ENCODE measurements at places on chromosomes 16 and 17.

- DNase-seq = no peak
Measured at GRCh38 chr17:50682441-50682840, 25.3 kb downstream of the ANKRD40 start.

DNA sequence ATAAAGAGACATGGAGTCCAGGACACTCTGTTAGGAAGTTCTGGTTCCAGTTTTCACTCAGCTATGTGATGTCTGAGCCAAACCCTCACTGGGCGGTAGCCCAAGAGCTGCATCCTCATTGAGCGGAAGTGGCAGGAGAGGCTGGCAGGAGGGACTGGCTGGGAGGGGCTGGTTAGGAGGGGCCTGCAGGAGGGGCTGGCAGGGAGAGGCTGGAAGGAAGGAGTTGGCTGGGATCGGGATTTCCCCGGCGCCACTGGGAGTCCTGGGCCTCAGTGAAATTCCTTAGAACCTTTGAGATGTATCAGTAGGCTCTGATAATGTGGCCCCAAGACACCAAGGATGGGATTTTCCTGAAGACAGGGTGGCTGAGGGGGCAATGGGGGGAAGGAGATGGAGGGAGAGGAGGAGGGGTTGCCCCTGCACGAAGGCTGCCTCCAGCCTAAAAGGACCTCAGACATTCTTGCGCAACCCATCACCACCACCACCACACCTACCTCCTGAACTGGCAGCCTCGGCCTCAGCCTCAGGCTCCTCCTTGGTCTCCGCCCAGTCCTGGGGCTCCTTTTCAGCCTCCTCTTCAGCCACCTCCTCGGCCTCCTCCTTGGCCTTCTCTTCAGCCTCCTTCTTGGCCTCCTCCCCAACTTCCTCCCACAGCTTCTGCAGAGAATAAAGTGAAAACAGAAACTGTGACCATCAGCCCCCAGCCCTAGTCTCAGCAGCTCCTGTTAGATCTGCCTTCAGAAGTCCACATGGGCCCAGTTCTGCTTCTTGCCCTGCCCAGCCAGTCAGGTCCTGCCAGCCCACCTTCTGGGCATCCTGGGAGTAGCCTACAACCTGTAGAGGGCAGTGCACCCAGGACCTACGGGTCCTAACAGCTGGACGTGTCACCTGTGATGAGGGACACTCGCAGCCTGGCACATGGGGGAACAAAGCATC lies 31.7 kb downstream of the CNGB1 start:
- no peak for DNase-seq

DNA sequence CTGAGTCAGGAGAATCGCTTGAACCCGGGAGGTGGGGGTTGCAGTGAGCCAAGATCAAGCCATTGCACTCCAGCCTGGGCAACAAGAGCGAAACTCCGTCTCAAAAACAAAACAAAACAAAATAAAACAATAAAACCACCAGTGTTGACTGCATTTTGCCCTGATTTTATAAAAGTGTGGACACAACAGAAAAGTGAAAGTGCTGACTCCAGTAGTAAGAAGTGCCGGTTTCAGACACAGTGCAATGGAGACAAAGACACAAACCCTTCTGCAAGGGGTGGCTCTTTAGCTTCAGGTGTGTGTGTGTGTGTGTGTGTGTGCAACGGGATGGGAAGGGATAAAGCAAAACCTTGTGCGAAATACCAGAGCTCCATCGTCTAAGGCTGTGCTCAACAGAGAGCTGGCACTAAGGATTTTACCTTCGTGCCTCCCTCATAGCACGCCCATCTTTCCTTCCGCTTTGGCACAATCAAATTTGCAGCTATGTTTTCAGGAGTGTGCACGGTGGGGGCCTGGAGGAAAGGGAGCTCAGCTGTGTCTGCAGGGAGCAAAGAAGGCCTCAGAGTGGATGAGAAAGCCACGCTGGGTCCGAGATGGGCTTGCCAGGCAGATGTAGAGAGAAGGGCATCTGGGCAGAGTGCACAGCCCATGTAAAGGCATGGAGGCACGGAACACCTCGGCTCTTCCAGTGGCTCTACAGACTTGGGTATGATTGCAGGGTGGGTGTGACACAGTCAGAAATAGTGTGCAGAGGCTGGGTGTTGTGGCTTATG lies 15.5 kb downstream of the MXRA7 start:
- DNase-seq = no peak

DNA sequence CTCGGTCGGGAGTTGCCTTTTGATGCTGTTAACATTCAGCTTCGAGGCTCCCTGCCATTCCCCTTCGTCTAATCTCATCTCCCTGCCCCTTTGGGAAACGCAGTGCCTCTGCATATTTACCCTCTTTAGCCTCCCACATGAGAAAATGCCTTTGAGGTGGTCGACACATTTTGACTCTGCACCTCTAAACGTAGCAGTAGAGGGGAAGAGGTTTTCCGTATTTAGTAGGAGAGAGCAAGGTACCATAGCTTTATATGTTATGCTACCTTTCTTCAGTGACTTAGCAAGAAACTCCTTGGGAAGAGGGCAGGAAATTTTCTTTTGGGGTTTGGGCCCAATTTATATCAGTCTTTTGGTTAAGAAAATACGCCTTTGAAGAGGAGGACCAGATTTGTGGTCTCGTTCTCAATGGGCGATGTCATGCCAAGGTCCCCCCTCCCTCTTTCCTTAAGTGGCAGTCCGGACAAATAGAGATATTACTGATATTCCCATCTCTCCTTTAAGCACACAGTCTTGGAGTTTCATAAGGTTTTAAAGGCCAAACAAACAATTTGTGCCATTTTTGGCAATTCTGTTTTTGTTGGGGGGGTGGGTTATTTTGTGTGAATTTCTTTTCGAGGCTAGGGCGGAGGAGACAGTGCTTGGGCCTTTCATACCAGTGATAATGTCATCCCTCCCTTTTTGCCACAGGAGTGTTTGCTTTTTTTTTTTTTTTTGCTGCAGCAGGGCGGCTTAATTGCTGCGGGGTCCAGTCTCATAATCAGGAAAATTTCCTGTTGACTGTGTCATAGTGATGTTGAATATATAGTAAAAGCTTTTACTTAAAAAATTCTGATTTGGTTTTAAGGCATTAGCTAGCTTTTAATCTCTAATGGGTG lies 1.5 kb downstream of the PAFAH1B1 start:
- no peak for DNase-seq

GRCh38 chr17:68356949-68357455 lies 65.7 kb downstream of the ARSG start:
- no peak for DNase-seq

DNA sequence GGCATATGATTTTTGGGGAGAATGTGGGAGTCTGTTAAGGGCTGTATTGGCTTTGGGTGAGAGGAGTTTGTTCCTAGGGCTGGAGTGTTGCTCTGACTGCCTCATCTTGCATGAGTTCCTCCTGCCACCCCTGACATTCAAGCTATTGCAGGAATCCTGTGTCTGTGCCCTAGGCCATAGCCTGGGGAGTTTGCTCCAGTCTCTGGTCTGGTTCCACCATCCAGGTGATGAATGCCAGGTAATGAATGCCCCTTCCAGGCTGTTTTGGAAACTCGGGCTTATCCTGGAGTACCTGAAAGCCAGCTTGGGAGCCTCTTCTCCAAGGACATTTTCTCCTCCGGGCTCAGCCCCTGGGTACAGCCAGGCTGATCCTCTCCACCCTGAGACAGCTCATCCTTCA lies 117.0 kb upstream of the IRX3 start:
- DNase-seq = no peak

DNA sequence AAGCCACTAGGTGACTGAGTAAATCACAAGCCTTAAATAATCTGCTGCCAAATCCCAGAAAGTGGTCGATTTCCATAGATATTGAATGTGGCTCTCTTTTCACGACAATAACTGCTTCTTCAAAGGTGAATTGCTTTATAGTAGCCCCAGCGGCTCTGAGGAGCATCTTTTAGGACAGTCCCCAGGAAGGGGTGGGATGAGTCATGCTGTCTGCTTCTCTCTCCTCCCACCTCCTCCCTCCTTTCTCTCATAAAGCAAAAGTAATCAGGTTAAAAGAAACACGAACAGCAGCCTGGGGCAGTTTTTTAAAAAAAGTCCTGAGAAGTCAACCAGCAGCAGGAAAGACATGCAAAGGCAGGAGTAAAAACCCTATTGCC lies 1.8 kb downstream of the KIAA0513 start:
- peak; percentile 49 for DNase-seq

DNA sequence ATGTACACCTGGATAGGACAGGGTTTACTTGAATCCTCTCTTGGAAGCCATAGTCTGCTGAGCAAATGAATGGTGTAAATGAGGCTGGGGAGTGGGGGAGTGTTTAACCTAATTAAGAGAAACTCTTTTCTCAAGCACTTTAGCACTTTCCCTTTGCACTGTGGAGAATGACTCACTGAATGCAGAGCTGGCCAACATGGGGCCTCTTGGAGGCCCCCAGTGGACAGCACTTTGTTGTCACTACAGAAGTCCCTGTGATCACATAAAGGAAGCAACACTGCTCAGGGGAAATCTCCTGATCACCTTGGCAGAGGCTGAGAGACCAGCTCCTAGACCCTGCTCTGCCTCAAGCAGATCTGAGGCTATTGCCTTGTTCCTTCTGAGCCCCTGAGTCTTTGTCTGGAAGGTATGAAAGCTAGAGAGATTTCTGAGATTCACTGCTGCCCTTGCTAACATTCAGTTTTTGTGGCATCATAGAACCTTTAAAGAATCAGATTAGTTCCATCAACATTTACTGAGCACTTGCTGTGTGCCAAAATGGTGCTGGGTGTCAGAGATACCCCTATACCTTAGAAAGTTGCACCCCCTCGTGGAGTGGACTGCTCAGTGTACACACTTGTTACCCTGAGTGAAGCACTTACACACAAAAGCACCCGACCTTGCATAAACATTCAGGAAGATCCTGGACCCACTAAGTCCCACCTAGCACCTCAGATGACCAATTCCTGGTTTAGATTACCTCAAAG lies 230.1 kb upstream of the CCL2 start:
- no peak for DNase-seq

GRCh38 chr17:58105093-58105492 lies 21.9 kb downstream of the DYNLL2 start:
- no peak for DNase-seq

GRCh38 chr17:38844261-38844757 lies 9.2 kb downstream of the RPL23 start:
- DNase-seq = no peak

- no peak for DNase-seq
Measured at GRCh38 chr17:71329310-71330098, 791.3 kb upstream of the SOX9 start.

GRCh38 chr16:89334050-89334449 lies 116.5 kb downstream of the ZNF778 start:
- no peak for DNase-seq

GRCh38 chr17:30930495-30930894 lies 8.8 kb downstream of the ADAP2 start:
- DNase-seq = no peak

DNA sequence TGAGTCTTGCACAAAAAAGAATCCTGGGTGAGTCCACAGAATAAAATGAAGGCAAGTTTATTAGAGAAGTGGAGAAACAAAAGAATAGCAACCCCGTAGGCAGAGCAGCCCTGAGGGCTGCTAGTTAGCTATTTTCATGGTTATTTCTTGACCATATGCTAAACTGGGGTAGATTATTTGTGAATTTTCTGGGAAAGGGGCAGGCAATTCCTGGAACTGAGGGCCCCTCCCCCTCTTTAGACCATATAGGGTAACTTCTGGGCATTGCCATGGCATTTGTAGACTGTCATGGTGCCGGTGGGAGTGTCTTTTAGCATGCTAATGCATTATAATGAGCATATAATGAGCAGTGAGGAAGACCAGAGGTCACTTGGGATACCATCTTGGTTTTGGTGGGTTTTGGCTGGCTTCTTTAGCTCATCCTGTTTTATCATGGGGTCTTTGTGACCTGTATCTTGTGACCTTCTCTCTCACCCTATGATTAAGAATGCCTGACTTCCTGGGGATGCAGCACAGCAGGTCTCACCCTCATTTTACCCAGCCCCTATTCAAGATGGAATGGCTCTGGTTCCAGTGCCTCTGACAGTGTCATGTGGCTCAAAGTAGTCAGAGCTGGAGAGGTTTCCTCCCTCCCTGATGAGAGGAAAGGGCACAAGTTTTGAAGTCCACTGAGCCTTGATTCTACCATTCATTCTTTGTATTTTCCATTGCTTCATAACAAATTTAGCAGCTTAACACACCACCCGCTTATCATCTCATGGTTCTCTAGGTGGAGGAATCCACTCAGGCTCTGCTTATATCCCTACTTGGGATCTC lies 55.7 kb upstream of the LGALS9 start:
- no peak for DNase-seq

GRCh38 chr17:4766723-4767122 lies 5.0 kb upstream of the TM4SF5 start:
- no peak for DNase-seq

- no peak for DNase-seq
Measured at GRCh38 chr17:6867849-6868248, 36.3 kb upstream of the TEKT1 start.

DNA sequence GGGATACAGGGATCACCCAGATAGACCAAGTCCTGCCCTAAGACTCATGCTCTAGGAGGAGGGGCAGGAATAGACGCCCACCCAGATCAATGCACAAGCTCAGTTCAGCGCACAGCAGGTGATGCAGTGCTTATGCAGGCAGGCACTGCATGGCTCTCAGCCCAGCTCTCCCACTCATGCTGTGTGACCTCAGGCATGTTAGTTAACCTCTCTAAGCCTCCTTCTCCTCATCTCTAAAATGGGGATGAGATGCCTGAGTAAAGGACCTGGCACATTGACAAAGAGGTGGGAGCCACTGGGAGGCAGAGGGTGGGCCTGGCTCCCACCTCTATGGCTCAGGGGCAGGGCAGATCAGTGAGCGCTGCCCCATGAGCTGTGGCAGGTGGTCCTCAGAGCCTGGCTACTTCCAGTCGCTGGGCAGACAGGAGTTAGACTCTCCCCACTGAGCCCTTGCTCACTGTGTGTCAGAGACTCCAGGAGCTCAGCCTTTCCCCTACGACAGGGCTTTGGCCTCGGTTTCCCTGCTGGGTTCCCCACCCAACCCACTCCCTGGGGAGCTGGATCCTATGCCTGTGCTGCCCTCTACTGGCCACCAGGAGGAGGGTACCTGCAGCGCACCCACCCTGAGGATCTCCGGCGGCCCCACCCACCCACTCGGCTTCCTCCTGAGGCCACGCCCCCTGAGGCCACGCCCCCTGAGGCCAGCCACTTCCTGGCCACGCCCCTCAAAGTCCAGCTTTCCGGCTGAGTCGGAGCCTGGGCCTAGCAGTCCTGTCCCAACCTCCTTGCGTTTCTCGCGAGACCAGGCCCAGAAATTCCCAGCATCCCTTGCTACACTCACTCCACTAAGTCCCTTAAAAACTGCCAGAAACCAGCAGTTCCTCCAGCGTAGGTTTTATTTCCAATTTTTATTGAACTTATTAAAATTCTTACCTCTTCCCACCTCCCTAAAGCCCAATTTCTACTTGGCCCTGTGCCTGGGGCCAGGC lies 196.1 kb downstream of the GSG1L start:
- DNase-seq = no peak

DNA sequence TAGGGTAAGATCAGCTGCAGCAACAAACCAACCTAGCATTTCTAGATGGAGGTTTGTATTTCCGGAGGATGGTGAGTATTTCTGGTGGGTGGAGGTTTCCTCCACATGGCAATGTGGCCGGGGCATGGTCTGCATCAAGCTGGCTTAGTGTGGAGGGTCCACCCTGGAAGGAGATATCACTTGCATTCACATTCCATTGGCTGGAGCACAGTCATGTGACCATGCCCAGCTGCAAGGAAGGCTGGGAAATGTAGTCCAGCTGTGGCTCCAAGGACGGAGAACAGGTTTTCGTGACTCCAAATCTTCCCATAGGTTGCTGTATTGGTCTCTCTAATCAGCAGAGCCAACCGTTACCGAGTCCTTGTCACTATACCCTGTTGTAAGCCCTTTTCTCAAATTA lies 68.7 kb downstream of the RAI1 start:
- peak; percentile 26 for DNase-seq

- no peak for DNase-seq
Measured at GRCh38 chr17:79464318-79465010, 146.4 kb downstream of the RBFOX3 start.

GRCh38 chr17:9729735-9730420 lies 61.5 kb downstream of the DHRS7C start:
- no peak for DNase-seq
